ENCODE measurements at places on chromosomes 13 and 19.

DNA sequence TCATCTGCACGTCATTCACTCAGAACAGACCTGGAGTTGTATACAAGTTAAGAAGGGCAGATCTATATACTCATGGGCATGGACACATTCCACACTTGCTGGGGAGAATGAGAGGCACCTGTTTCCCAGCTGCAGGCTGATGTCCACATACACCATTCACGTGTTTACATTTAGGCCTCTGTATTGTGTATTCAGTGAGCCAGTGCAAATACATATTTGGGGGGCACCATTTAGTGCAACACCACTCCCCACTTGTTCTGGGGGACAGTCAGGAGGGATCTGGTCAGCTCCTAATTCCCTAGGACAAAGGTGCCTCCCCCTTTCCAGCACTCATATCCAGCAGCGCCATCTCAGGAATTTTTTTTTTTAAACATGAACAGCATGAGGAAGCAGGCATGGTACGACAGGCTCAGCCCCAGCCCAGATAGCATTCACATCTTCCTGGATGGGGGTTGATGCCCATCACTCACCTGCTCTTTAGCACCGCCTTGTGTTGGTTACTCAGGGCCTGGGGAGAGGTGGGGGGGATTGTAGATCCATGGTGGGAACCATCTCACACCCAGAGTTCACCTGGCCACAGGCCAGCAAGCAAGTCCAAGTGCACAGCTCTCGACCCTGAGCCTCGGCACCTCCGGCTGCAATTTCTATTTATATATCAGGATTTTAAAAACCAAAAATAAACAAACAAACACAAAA lies 56.9 kb upstream of the ZNF254 start:
- no peak for DNase-seq

DNA sequence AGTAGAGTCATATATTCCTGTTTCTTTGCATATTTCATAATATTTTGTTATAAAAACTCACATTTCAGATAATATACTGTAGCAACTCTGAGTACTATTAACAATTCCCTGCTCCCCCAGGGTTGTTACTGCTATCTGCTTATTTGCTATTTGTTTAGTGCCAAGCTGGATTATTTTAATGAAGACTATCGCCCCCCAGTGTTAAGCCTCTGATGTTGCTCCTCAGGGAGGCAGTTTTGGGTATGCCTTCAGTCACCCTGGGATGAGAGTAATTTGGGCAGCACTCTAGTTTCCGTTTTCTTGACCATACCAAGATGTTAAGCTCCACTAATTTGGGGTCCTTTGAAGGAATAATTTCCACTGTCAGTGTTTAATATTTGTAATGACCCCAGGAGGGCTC lies 46.0 kb downstream of the MICU2 start:
- DNase-seq: no peak

DNA sequence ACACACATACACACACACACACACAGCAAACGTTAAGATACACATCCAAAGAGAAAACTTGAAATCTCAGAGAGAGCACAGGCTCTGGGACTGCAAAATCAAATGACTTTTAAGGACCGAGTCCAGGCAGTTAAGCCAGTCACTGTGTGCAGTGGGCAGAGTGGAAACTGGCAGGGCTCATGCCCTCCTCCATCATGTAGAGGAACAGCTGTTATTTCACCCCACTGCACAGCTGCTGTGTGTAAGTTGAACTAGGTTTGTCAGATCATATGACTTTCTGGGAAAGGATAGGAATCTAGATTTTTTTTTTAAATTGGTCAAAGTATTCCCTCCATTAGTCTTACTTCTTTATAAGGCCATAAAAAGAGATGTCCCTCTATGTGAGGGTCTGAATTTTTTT lies 1002.1 kb downstream of the UQCRFS1 start:
- DNase-seq: no peak

GRCh38 chr13:38661010-38661675 lies 25.7 kb upstream of the FREM2 start:
- no peak for DNase-seq

- DNase-seq: no peak
Measured at GRCh38 chr13:62524061-62524460, 1108.4 kb upstream of the PCDH20 start.

GRCh38 chr19:33724721-33725060 lies 72.0 kb upstream of the KCTD15 start:
- DNase-seq: peak; percentile 44

Measured in upper lobe of right lung (tissue), 1 donor.